Fibroblast of lung (primary cell): ENCODE measurements at places on chromosomes 1 and 21.

DNA sequence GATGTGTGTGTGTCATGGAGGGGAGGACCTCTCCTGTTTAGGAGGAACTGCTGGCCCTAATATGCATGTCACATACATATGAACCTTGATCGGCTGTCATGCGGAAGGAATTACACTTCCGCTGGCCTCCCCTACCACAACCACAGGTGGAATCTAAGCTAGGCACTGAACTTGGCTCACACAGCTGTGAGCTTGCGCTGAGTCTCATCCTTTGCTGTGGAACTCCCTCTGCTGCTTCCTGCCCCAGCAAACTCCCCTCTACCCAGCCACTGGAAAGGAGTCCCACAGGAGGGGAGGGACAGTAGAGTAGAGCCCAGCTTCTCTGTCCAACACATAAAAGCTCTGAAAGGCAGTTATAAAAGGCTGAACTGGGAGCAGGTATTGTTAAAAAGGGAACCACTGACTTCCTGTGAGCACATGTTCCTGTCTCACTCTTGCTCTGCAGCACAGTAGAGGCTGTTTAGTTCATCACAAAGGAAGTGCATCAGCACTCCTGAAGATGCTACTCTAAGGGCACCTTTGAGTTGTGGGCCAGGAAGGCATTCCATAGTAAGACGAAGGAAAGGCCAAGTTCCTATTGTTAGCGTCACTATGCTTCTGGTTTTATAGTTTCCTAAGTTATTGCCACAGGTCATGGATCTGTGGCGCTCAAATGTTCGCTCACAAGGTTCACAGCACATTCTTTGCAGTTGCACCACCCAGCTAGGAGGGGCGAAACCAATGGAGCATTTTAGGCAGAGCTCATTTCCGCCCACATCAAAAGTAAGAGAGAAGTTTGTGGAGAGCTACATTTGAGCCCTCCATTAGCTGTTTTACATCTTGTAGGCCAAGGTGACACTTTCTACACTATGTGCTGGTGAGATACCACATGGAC lies 17.7 kb upstream of the PTPRC start:
- no peaks in the 10 kb centered on the region for H3K4me1 ChIP-seq
- DNase-seq = peak; percentile 12
- no peak overlapping the region for H3K4me3 ChIP-seq

DNA sequence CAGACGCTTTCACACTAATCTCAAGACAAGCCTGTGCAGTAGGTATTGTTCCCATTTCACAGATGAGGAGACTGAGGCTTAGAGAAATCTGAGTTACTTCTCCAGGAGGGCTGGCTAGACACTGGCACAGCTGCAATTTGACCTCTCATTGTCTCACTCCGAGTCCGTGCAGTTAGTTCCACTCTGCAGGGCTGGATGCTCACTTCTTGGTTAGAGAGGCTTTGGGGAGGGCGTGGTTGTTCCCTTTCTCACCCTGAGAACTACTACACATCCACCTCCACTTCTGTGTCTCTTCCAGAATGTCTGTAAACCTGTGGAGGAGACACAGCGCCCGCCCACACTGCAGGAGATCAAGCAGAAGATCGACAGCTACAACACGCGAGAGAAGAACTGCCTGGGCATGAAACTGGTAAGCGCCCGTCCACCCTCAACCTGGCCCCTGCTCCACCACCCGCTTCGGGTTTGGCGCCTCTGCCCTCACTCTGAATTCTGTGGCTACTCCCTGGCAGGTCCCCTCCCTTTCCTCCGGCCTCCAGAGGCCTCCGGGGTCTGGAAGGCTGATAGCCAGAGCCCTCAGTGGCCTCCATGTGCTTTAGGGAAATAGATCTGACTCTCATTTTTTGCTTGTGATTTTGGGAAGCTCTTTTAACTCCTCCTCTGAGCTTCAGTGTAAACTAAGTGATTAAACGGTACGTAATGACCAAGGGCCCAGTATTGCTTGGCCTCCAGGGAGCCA lies 29.1 kb downstream of the EIF2D start:
- peaks cover 2% of the 10 kb centered on the region for H3K4me1 ChIP-seq
- H3K4me3 ChIP-seq = no peak overlapping the region
- no peak overlapping the region for H3K27ac ChIP-seq
- H3K36me3 ChIP-seq = peaks cover 2% of the 10 kb centered on the region

DNA sequence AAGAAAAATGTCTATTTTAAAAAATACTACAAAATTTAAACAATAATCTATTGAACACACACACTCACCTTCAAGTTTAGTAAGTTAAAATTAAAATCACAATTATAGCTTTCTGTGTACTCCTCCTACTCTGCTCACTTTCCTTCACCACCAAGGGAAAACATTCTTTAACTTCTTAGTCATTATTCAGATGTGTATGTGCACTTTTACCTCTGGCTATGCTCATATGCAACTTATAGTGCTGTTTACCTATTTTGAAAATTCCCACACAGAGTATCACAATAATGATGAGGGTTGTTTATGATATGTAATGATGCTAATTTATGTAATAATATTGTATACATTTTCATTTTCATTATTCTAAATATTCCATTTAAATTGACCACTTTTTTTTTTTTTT lies 661.4 kb downstream of the MRPL39 start:
- DNase-seq = no peak
- no peaks in the 10 kb centered on the region for H3K27me3 ChIP-seq
- H3K27ac ChIP-seq = no peak overlapping the region
- H3K4me3 ChIP-seq = no peak overlapping the region

DNA sequence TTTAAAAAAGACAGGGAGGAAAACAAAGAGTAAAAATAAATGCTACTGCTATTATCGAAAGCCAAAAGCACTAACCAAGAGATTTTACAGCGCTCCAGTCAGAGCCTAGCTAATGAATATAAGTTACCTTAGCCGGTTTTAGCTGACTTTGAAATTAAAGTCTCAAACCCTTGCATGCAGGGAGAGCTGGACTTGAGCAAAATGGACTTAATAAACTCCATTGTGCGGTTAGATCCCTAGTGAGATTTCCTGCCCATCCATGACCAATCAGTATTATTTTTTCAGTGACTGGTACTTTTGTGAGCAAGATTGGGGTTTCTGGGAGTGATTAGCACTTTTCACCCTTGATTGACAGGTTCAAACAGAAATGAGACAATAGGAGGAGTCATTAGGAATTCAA lies 333.4 kb upstream of the ADGRL2 start:
- no peak overlapping the region for H3K4me3 ChIP-seq
- H3K27me3 ChIP-seq = no peaks in the 10 kb centered on the region
- no peak for DNase-seq
- no peak overlapping the region for H3K27ac ChIP-seq
- H3K4me1 ChIP-seq = no peaks in the 10 kb centered on the region
- H3K36me3 ChIP-seq = no peaks in the 10 kb centered on the region

GRCh38 chr1:117843791-117844190 lies 85.6 kb downstream of the GDAP2 start:
- DNase-seq = peak; percentile 31
- H3K27ac ChIP-seq = no peak overlapping the region
- no peaks in the 10 kb centered on the region for H3K36me3 ChIP-seq
- H3K4me1 ChIP-seq = no peaks in the 10 kb centered on the region

GRCh38 chr1:79079770-79080169 lies 73.2 kb upstream of the ADGRL4 start:
- no peak overlapping the region for H3K4me3 ChIP-seq
- H3K4me1 ChIP-seq = no peaks in the 10 kb centered on the region
- no peaks in the 10 kb centered on the region for H3K36me3 ChIP-seq
- H3K27ac ChIP-seq = no peak overlapping the region

DNA sequence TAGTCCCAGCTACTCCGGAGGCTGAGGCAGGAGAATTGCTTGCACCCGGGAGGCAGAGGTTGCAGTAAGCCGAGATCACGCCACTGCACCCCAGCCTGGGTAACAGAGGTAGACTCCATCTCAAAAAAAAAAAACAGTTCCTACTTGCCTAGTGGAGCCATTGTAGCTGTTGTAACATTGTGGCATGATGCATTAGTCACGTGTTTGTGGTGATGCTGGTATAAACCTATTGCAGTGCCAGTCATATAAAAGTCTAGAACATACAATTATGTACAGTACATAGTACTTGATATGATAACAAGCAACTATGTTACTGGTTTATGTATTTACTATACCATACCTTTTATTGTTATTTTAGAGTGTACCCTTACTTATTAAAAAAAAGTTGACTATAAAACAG lies 16.2 kb downstream of the KYAT3 start:
- no peaks in the 10 kb centered on the region for H3K36me3 ChIP-seq
- no peak for DNase-seq
- H3K4me1 ChIP-seq = no peaks in the 10 kb centered on the region
- H3K4me3 ChIP-seq = no peak overlapping the region
- no peaks in the 10 kb centered on the region for H3K27me3 ChIP-seq

GRCh38 chr1:1796466-1796865 lies 18.2 kb upstream of the NADK start:
- no peaks in the 10 kb centered on the region for H3K4me1 ChIP-seq
- no peak overlapping the region for H3K4me3 ChIP-seq
- no peak overlapping the region for H3K27ac ChIP-seq

DNA sequence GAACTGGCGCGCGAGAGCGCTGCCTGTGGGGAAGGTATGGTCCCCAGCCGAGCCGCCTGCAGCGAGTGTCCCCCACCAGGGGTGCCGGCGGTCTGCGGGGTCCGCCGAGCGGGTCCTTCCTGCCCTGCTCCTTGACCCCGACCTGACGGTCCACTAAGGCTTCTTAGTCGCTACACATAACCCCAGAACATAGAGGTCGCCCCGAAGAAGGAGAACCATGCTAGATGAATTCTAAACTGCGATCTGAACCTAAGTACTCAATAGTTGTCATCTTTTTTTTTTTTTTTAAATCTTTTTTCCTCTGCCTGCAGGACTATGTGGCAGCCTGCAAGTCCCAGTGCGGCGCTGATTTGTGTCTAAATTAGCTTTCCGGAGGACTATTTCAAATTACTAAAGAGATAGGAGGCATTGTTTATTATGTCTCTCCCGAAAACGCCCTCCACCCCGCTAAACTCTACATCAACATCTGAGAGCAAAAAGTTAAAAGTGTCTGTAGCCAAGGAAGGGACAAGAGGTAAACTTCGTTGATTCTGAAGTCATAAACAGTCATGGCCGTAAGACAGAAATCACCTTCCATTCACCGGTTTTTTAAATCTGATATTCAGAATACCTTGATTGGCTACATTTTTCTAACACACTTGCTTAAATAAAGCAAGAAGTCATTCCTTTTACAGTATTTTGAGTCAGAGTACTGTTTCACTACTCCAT lies 476 bp downstream of the AXDND1 start:
- H3K27me3 ChIP-seq = no peaks in the 10 kb centered on the region
- H3K4me3 ChIP-seq = peak overlapping the region; percentile 75

DNA sequence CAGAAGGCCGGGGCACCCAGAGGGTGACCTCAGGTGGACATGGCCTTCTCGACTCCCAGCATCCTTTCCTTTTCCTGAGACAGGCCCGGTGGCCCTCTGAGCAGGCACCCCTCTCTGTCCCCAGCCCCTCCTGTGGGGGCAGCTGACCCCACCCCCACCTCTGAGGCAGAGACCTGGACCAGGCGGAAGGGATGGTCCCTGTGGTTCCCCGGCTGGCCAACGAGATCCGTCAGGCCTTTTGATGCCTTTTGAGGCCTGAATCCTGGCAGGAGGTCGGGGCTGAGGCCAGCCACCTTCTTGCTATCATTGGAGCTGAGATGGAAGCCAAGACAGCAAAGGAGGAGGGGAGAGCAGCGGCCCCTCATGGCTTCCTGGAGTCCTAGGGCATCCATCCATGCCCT lies 50.2 kb upstream of the ACTRT2 start:
- no peaks in the 10 kb centered on the region for H3K4me1 ChIP-seq
- no peak overlapping the region for H3K4me3 ChIP-seq
- H3K27me3 ChIP-seq = no peaks in the 10 kb centered on the region
- DNase-seq = no peak
- H3K36me3 ChIP-seq = no peaks in the 10 kb centered on the region

DNA sequence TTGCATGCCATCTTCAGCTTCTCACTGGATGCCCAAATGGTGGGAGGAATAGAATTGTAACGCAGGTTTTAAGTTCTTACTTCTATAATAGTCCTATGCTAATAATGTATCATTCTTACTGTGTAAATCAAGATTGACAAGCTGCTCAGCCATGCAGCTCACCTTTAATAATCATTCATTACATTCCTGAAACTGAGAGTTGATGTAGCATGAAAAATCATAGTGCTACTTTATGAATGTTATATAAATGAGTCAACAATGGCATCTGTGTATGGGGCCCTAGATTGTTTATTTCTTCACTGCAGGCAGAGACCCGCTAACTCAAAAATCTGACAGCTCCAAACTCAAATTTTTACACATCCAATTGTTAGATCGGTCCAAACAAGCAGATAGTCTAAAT lies 34.4 kb downstream of the FH start:
- H3K4me1 ChIP-seq = peaks cover 15% of the 10 kb centered on the region
- DNase-seq = no peak
- no peaks in the 10 kb centered on the region for H3K27me3 ChIP-seq

- no peak overlapping the region for H3K4me3 ChIP-seq
- no peaks in the 10 kb centered on the region for H3K4me1 ChIP-seq
- DNase-seq = no peak
- H3K27me3 ChIP-seq = no peaks in the 10 kb centered on the region
- H3K36me3 ChIP-seq = no peaks in the 10 kb centered on the region
Observed at GRCh38 chr1:7743346-7743745, 27.8 kb upstream of the VAMP3 start.

- H3K4me3 ChIP-seq = no peak overlapping the region
- H3K27me3 ChIP-seq = no peaks in the 10 kb centered on the region
- H3K4me1 ChIP-seq = peaks cover 9% of the 10 kb centered on the region
- H3K36me3 ChIP-seq = no peaks in the 10 kb centered on the region
- DNase-seq = no peak
Observed at GRCh38 chr1:200330741-200331428, 79.0 kb downstream of the ZNF281 start.

- H3K4me1 ChIP-seq = no peaks in the 10 kb centered on the region
- H3K27me3 ChIP-seq = no peaks in the 10 kb centered on the region
- no peaks in the 10 kb centered on the region for H3K36me3 ChIP-seq
- DNase-seq = no peak
- H3K4me3 ChIP-seq = no peak overlapping the region
Observed at GRCh38 chr1:224518528-224518927, 83.9 kb upstream of the WDR26 start.

DNA sequence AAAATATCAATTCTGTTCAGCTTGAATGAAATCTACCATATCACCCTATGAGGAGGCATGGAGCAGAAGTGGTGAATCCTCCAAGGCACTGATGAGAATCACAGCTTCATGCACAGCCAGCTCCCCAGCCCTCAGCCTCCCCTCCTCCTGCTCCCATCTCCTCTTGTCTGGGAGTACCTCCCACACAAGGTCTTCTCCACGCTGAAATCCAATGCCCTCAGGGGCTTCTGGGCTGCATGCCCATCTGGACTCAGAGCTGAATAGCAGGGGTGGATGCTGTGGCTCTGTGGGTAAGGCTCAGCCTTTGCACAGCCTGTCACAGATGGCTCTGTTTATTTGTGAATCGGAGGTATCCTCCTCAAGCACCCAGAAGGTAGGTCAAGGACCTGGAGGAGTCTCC lies 48.6 kb downstream of the KCNC4 start:
- no peak overlapping the region for H3K27ac ChIP-seq
- no peaks in the 10 kb centered on the region for H3K4me1 ChIP-seq
- no peaks in the 10 kb centered on the region for H3K36me3 ChIP-seq
- no peak overlapping the region for H3K4me3 ChIP-seq

- peaks cover 19% of the 10 kb centered on the region for H3K4me1 ChIP-seq
- no peak for DNase-seq
- H3K4me3 ChIP-seq = no peak overlapping the region
Observed at GRCh38 chr1:30901798-30902581, 6.6 kb downstream of the SDC3 start.
